DND-41 (cell line): ENCODE measurements at places on chromosomes 1 and 21.

DNA sequence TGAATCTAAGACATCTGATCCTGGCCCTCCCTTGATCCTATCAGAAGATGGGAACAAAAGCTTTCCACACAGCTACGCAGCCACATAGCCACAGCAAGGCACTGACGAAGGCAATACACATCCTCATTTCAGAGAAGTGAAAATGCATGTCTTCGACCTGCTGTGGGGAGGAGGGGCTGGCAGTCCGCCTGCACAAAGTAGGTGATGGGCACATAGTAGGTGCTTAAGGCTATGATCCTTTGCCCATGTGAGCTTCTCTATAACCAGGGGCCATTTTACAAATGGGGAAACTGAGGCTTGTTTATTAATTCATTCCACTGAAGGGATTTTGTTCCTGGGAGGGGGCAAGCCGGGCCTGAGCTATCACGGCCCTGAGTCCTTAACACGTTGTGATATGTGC is 94.2 kb downstream of the PAX7 start:
- no peak for DNase-seq

DNA sequence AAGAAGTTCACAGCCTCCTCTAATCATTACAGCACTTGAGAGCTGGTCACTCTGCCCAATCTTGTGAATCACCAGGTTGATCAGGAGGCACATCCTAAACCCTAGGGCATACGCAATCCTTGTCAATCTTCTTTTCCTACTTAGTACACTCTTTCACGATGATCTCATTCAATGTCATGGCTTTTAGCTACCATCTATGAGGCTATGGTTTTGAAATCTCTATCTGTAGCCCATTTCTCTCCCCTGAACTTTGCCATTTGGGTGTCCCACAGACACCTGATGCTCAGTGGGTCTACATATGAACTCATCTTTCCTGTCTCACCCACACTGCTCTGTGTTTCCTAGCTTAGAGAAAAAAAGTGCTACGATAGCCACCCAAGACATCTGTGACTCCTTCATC is 1.9 kb upstream of the MED18 start:
- no peak for DNase-seq

- no peak for DNase-seq
These were observed 126.6 kb upstream of the AJAP1 start for GRCh38 chr1:4527819-4528218.

DNA sequence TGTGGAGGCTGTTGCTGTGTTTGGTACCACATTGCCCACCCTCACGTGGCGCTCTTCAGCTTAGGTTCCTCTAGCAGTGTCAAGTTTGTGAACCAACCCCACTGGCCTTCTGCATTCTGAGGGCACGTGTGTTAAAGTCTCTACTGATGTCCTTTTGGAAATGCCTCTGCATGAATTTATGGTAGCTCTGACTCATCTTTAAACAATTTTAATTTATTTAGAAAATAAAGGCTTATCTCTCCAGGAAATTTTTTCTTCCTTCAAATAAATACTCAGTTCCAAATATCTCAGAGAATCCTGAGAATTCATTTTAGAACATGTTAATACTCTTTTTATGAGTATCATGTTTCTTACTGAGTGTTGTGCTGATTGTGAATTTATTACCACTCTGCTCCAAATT is 5.5 kb downstream of the CD1D start:
- DNase-seq: no peak

DNA sequence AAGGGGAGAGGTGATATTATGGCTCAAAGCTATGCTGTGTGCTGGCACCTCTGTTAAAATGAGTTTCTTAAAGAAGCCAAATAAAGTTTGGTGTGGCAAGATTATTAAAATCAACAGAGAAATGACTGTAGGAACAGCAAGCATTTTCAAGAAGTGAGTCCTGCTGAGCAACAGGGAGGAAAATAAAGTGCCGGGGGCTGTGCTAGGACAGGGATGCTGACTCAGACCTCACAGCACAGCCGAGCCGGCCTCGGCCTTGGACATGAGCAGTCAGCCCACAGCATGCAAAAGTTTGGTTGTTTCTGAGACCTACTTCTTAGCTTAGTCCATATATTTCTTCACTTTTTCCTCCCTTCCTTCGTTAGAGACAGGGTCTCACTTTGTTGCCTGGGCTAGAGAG is 19.2 kb downstream of the CNIH3 start:
- DNase-seq: no peak

DNA sequence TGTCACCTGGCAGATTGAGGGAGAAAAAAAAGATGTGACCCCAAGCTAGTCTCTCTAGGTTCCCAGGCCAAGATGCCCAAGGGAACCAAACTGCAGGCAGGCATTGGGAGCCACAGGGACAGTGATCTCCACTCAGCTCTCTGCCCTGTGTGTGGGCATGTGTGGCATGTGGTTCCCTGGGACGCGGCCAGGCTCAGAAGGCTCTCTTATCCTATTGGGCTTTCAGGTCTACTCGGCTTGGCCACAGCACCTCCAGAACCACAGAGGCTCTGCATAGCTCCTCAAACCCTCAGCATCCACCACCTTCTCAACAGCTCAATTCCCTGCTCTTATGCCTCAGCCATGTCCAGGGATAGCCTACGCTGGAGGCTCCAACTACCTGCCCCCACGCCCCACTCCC is 22.0 kb downstream of the IQGAP3 start:
- DNase-seq: no peak

- no peak for DNase-seq
These were observed 48.1 kb downstream of the DMRTB1 start for GRCh38 chr1:53507116-53507820.

GRCh38 chr1:59831529-59831928 is 16.8 kb downstream of the HOOK1 start:
- DNase-seq: no peak

DNA sequence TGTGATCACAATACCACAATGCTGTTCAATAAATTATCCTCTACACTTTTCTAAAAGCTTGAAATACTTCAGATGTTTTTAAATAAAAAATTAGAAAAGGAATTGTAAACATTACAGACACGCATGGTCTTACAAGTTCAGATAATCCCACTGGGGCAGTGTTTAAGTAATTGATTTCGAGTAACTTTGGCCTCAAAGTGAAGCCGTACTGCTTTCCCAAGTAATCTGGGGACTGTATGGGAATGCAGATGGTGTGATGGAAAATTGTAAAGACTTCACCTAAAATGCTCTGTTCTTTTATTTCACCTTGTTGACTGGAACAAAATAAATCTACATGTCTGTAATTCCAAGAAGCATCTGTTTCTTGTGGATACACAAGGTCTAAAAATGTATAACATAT is 401.7 kb upstream of the LYPLAL1 start:
- DNase-seq: no peak

DNA sequence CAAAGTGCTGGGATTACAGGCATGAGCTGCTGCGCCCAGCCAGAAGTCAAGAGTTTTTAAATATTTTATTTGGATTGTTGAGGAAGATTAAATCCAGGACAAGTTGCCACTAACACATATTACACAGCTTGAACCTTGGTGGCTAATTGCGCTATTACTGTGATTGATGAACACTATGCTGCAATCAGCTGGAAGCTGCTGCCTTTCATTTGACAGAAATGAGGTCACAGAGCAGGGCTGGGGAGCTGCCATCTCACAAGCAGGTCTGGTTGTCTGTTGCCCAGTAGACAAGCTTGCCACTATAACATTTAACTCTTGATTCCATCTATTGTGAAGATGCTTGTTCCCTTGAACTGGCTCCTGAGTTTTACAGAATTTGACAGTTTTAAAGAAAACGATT is 37.4 kb upstream of the NRDC start:
- DNase-seq: no peak

- DNase-seq: no peak
These were observed 53.4 kb downstream of the SSBP3 start for GRCh38 chr1:54352755-54353154.

GRCh38 chr1:116674011-116674531 is 6.5 kb upstream of the IGSF3 start:
- no peak for DNase-seq
